ENCODE measurements at places on chromosomes 3 and 15.

- DNase-seq = peak; percentile 28
Measured at GRCh38 chr3:193559100-193559499, 4.4 kb upstream of the ATP13A4 start.

GRCh38 chr15:66862111-66862939, 160.3 kb downstream of the SMAD6 start:
- DNase-seq = no peak

GRCh38 chr15:71472566-71472965, 337.8 kb upstream of the NR2E3 start:
- DNase-seq = no peak

DNA sequence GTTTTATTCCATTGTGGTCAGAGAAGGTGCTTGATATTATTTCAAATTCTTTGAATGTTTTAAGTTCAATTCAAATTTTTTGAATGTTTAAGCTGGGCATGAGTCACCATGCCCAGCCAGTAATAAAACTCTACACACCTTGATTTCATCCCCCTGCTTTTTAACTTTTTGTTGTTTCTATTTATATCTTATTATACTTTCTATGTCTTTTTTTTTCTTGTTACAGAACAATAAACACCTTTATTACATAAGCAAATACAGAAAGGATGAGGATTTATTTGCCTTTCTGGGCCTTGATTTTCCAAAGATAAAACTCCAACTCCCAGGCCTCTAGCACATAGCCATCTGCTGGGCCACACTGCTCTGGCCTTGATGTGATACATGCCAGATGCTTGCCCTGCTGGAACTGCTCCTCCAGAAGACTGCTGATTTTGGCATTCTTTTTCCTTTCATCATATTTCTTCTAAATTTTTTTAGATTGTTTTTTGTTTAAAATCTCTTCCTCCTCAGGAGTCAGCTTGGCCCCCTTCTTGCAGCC, 14.0 kb downstream of the DNAH12 start:
- DNase-seq = no peak

DNA sequence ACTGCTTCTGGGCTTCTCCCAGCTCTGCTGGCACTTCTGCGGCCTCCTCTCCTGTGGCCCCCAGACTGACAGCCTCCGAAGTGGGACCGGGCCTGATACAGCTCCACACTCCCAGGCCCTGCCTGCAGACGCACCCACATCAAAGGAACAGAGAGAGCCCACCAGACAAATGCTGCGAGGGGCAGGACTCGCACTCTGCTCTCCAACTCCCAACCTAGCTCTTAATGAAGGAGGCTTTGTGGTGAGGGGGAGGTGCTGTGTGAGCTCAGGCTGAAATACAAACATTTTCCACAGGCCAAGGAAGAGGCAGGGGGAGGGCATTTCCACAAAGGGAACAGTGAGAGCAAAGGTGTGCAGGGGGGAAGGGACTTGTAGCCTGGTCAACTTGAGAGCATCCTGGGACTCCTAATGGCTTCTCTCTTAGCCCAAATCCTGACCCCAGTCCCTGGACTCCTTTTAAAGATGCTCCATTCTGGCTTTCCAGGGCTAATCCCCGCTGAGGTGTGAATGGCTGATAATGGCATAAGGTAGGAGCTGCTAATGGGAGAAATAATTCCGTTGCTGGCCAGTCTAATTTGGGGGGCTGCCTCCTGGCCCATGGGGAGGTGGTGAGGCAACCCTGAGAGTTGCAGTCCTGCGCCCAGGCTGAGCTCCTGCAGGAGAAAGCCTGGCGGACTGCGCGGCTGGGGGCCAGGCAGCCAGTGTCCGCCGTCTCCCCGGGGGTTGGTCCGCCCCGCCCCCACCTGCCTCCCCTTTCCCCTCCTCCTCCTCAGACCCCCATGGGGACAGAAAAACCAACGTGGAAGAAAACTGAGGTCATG, 9.6 kb downstream of the LINGO1 start:
- DNase-seq = no peak

DNA sequence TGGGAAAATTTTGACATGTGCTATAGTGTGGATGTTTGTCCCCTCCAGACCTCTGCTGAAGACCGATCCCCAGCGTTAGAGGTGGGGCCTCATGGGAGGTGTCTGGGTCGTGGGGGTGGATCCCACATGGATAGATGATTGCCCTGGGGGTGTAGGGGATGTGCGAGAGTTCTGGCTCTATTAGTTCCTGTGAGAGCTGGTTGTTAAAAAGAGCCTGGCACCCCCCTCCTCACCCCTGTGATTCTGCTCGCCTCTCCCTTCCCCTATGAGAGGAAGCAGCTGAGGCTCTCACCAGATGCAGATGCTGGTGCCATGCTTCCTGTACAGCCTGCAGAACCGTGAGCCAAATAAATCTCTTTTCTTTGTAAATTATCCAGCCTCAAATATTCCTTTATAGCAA, 67.4 kb downstream of the ATP10A start:
- DNase-seq = no peak

DNA sequence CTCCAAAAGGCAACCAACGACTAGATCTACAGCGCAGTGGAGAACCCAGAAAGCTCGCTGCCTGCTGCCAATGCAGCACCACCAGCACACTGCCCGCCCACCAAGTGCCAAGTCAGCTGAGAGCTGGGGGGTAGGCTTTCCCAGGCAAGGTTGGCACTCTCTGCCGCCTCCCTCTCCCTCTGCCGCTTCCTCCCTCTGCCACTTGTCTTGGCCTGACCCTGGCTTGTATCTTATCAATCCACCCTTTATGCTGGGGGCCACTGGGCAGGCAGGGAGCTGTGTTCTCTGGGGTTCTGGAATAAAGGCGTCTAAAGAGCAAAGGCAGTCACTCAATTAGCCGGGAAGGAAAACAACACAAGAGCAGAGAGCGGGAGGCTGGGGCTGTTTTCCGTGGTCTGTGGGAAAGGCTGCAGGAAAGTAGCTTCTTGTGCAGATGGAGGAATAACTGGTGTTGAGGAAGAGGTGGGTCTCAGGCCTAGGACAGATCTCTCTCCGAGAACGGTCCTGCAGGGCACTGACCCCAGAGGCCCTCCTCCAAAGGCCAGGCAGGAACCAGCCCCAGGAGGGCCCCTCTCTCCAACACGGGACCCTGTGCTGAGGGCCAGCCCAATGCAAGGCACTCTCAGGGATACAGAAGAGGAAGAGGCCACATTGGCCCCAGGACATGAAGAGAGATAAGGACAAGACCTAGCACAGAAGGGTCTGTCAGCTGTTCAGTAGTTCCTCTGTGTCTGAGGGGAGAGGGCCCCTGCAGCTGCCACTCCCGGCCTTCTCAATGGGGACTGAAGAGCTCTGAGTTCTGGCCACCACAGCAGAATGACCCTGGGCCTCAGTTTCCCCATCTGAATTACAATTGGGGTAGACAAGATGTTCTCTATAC, 30.8 kb downstream of the ACSBG1 start:
- DNase-seq = no peak

DNA sequence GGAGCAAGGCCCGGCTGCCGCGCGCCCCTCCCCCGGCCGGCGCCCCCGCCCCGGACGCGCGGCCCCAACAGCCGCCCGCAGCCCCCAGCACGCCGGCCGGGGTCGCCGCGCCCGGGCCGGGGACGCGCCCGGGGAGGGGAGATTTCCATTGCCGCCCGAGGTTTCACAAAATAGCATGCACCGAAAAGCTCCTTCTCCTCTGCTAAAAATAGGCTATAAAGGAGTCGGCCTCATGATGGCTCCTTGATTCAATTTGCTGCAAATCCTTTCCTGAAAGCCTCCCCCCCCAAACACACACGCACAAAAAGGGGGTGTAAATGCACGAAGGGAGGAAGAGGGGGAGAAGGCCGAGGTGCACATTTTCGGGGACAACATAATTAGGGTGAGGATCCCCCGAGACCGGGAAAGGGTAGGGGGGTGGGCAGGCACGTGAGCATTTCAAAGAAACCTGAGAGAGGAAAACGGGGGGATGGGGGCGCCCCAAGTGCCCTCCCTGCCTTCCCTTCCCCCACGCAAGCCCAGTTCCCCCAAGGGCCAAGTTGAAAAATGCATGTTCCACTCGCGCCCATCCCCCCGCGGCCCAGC, 734 bp downstream of the TBL1XR1 start:
- peak; percentile 54 for DNase-seq

DNA sequence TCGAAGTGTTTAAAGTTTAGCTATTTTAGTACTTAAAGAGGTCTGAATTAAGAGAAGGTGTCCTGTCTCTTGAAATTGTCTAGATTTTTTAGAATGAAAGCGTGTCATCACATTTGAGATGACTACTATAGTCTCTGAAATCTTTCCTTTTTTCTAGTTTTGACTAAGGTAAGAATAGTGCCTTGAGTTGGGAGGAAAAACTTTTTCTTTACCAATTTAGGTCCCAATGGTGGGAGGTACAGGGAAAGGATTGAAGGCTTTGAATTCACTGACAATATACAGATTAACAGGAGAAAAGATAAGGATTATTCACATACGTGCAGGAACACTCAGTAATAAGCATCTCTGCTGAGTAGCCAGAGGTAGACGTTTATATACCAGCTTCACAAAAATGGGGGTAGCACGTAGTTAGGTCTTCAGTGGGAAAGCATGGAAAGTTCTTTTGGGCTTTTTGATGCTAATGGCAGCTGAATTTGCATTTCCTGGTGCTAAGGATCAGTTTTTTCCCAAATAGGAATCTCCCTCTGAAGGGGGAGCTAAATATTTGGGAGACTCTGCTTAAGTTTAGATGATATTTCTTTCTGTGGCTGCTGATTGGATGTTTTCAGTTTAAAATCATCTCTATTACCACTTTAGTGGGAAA, 88.1 kb downstream of the VPS8 start:
- no peak for DNase-seq

DNA sequence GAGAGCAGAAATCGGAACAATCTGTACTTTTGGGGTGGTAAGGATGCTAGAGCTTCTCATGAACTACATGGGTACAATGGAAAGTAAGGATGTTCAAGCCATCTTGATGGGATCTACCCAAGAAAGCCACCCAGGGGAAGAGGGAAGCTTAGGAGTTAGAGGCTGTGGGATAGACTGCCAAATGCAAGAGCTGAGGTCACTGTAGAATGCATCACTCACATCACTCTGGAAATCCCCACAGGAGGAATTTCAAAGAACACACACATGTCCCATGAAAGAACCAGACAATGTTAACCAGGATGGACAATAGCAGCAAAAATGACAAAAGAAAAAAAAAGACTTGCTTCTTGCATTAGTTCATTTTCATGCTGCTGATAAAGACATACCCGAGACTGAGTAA, 32.8 kb upstream of the UBE2E2 start:
- no peak for DNase-seq

DNA sequence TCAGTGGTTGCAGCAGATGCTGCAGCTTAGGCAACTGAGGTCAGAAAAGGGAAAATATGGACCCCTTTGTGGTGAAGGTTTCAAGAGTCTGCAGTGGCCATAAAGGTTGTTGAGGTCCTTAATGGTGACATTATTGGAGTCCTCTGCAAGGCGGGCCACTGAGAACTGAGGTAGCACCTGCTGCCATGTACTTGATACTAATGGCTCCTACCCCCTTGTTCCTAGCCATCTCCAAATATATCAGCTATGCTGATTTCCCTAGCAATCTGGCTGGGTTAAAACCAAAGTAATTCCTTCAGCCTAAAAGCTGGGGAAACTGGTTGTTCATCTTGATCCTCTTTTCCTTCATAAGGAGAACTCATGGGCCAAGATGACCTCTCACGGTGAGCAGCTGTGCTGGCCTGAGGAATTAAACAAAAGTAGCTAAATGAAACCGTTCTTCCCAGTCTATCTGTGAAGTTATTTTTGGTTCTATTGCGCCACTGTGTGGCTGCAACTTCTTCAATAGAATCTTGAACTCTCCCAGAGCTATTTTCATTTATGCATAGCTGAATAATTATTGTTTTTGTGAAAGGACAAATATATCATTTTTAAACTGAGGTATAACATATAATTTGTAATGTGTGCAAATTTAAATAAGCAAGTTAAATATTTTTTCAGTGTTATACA, 76.1 kb upstream of the PLSCR4 start:
- DNase-seq = no peak

DNA sequence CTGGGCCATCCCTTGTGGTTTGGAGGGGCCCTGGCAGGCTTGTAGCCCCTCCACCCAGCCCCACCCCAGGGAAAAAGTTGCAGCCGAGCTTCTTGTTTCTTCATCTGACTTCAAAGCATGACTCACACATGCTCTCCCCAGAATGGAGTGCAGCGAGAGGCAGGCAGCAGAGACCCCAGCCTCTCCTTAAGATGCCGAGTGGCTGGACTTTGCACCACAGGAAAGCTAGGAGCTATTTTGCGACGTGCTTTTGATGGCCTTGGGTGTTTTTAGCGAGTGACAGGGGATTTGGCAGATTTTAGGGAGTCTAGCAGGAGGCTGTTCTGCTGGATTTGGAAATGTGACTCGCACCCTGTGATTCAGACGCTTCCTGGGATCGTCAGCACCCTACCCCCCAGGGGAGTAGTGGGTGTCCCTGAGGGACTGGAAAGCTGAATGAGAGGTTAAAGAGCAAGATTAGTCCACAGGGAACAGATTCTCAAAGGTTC, 14.2 kb downstream of the BAHD1 start:
- DNase-seq = no peak

DNA sequence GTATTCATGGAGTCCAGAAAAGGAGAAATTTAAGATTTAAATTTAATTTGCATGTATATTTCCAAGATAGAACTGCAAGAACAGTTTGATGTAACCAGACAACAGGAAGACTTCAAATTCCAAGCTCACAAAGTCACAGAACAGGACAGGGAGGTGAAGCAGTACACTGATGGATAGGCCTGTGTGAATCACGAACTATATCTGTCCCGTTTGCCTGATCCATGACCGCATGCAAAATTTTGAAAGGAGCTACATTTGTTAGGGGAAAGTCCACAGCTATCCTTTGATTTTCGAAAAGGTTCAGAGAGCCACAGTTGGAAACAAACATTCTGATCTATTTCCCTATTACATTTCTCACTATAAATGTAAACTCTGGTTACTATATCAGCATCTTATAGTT, 79.5 kb upstream of the SLC12A8 start:
- no peak for DNase-seq

DNA sequence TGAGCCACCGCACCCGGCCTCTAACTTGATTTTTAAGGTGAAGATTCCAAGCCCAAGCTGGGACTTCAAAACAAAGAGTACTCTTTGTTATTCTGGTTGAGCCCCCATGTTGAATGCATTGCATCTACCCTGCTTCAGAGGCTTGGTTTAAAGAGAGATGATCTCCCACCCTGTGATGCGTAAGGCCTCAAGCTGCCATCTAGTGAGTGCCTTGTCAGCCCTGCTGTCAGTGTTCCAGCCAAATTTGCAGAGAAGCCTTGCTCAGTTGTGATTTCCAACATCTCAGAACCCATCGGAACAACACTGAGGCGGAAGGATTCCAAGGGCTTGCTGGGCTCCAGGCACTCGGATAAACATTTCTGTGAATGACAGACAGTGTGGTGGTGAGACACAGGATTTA, 210.7 kb upstream of the RGMA start:
- no peak for DNase-seq

GRCh38 chr3:21752749-21753347, 1.8 kb upstream of the ZNF385D start:
- peak; percentile 5 for DNase-seq

- DNase-seq = no peak
Measured at GRCh38 chr3:45137656-45138181, 8.5 kb downstream of the CDCP1 start.

GRCh38 chr3:2568929-2569328, 470.3 kb downstream of the CNTN4 start:
- no peak for DNase-seq

GRCh38 chr3:122100083-122100482, 44.9 kb downstream of the CD86 start:
- peak; percentile 49 for DNase-seq

Measured in activated CD4-positive, alpha-beta T cell treated with anti-CD3 and anti-CD28 coated beads, Interleukin-2, Interleukin-6, amounts not matched to agents 100 ng/mL and 50 ng/mL, durations not matched to agents 16 hours and 8 hours (primary cell).